ENCODE measurements at places on chromosomes 3 and 15.

- DNase-seq, result no peak
Measured at GRCh38 chr15:66675446-66675845, 26.6 kb upstream of the SMAD6 start.

DNA sequence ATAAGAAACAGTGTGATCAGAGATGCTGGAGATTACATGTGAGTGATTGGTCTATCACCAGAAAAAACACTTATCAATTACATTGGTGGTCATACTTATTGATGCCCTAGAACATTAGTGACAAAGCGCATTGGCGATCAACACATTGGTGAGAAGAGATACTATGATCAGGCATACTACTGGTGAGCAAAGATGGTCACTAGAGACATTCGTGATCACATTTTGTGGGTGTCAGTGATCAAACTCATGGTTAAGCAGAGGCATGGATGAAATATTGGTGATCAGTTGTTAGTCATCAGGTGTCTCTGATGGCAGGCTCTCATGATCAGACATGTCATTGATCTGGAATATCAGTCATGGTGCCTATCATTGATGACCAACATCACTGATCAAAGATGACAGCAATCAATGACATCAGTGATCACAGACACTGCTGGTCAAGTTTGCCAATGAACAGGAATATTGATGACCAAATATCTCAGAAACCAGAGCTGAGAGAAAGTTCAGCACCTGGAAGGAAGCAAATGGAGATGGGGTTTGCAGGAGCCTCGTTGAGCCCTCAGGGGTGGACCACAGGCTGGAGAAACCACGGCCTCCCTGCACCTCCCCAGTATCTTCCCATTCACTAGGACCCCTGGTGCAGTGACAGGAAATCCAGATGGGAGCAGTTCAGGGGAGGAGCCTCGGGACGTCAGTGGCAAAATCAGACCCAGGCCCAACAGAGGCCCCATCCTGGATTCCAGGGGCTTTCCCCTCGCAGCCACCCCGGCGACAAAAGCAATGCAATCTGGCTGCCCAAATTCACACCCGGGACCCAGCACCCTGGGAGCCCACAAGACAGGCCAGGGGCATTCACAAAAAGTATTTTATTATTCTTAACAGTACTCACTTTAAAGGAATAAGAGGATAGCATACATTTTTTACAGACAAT lies 12.2 kb upstream of the DNAJB8 start:
- no peak for DNase-seq

DNA sequence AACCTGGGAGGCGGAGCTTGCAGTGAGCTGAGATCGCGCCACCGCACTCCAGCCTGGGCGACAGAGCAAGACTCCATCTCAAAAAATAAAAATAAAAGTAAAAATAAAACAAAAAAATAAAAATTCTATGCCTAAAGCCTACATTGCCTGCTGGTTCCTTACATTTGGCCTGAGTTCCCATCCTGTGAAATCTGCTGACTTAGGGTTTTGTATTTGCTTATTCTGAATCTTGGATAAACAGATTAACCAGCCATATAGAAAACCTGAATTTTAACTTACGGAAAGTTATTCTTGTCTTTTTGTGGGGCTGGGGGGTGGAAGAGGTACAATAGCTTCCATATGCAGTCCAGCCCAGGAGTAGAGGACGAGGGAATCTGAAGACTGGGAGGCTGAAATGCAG lies 73.7 kb upstream of the UMPS start:
- no peak for DNase-seq

DNA sequence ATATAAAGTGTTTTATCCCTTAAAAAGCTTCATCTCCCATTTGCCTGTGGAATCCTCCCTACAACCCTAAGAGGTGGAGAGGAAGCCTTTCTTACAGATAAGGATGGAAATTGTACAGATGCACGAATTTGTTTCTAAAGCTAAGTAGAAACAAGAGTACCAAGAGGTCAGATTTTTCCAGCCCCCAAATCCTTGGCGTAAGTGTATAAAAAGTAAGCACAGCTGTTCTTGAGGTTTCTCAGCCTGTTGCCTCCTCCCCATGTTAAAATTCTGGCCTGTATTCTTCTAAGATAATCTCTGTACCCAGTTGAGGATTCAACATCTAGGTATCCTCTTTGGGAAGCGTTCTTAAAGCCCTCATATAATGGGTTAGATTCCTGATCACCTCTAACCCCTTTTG lies 34.9 kb downstream of the RAB7A start:
- DNase-seq, result no peak

GRCh38 chr15:80474224-80475215 lies 70.3 kb downstream of the ARNT2 start:
- no peak for DNase-seq

- DNase-seq, result no peak
Measured at GRCh38 chr3:139301654-139302053, 42.2 kb upstream of the MRPS22 start.

GRCh38 chr15:38130205-38130567 lies 122.5 kb upstream of the SPRED1 start:
- DNase-seq, result no peak

DNA sequence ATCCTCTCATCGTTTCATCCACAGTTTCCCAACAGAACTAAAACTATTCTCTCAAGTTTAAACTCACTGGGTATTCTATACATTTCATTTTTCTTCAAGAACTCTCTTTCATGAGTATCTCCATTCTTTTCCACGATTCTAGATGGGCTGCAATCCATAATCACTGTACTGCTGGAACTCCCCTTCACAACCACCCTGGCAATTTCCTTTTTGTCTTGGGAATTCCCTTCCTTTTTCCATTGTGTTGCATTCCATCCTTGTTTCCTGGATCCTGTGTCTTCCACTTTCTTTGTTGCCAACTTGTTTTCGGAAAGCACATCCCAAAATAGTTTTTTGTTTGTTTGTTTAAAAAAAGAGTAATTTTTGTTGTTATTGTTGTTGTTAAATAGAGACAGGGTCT lies 67.0 kb upstream of the FBN1 start:
- no peak for DNase-seq

DNA sequence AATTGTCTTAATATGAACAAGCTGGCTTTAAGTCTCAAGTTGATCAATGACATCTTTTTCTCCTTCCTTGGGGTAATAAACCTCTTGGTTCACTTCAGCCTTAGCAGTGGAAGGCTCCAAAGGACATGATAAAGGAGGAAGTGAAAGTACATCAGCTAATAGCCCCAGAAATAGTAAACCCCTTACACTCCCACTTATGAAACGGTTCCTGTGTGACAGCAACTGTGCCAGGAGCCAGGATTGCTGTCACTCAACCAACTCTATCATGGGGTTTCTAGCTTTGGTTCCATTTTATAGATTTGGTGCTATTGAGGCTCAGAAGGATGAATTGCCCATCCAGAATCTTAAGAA lies 216.7 kb downstream of the ABHD5 start:
- no peak for DNase-seq

- no peak for DNase-seq
Measured at GRCh38 chr3:4752201-4753072, 226.8 kb upstream of the BHLHE40 start.

GRCh38 chr15:101613130-101614000 lies 38.8 kb downstream of the TM2D3 start:
- DNase-seq, result no peak

GRCh38 chr3:159829539-159830227 lies 159.0 kb upstream of the IL12A start:
- no peak for DNase-seq

- no peak for DNase-seq
Measured at GRCh38 chr3:99925584-99926230, 108.0 kb downstream of the CMSS1 start.

GRCh38 chr3:35651851-35652250 lies 12.5 kb downstream of the ARPP21 start:
- no peak for DNase-seq

DNA sequence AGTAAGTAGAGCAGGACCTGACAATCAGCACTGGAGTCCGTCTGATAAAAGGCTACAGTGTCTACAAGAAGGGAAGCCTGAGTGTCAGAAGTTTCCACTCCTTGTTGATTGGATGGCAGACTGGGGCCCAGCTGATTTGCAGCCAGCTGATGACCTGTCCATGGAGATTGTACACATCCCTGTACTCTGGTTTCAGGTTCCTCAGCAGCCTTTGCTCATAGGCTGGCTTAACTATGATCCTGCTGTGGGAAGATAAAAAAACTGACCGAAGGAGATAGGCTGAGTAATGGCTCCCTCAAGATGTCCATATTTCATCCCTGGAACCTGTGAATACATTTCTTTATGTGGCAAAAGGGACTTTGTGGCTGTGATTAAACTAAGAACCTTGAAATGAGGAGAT lies 11.7 kb upstream of the LACTB start:
- DNase-seq, result no peak

- no peak for DNase-seq
Measured at GRCh38 chr3:32371461-32372212, 20.0 kb upstream of the CMTM7 start.

- DNase-seq, result no peak
Measured at GRCh38 chr3:41143421-41144031, 55.8 kb upstream of the CTNNB1 start.

DNA sequence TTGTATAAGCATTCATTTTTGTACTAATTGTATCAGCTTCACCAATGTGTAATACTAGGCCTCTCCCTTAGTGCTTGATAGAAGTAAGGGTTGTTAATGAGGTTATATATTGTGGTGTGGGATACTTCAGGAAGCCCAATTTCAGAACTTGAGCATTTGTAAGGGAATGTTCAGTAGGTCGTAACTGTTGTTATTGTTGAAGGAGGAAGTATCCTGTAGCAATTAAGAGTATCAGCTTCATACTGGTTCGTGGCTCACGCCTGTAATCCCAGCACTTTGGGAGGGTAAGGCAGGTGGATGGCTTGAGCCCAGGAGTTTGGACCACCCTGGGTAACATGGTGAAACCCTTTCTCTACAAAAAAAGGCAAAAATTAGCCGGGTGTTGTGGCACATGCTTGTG lies 30.6 kb downstream of the IQGAP1 start:
- no peak for DNase-seq

GRCh38 chr3:69085168-69085832 lies 563 bp downstream of the ARL6IP5 start:
- no peak for DNase-seq

GRCh38 chr15:50911001-50911400 lies 2.5 kb downstream of the AP4E1 start:
- DNase-seq, result no peak

DNA sequence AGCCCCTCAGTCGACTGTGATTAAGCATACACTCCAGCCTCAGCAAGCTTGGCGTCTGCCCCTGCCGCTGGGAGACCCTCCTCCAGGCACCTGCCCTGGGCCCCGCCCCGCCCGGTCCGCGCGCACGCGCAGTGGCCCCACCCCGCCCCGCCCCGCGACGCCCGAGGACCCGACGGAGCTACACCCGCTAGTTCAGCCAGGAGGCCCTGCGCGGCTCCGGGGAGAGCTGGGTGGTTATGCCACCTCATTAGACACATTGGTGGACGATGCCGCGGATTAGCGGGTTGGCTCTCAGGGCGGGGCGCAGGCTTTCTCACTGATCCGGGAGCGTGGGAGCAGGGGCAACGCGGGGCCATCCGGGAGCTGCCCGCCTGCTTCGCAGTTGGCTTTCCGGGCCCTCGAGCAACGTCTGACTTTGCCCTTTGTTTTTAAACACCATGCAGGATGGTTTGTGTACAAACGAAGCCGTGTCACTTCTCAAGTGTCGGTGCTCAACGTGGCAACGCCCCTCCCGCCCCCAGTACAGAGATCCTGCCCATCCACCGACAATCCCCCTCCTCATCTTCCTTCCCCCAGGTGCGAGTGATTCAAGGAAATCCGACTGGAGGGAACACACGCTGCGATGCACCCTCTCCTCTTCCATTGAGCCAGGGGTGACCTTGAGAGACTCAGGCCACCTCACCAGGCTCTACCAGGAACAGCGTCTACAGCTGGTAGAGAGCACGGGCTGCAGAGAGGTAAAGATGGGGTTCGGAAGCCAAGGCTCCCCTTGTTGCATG lies 109.3 kb downstream of the SHQ1 start:
- DNase-seq, result peak; percentile 66

DNA sequence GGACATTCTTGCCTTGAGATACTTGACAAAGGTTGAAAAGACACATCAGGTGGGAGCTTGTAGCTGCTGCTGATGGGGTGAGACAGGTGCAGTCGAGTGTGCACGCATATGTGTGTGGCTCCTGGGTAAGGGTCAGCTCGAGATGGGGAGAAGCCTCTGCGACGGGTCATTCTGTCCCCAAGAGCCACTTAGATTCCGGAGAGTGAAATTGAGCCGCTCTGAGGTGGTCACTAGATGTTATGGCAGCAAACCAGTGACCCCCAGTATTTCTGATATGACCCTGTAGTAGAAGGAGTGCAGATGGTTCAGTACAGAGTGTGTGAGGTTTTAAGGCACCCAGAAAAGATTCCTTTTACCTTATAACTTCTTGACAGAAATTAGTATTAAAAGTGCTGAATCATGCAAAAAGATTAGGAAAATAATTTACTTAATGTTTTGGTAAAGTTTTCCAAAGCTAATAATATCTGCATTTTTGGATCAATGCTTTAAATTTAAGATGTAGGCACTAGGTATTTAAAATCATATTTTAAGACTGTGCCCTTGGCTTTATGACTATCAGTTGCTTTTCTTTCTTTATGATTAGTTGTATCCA lies 241.9 kb upstream of the TOPAZ1 start:
- DNase-seq, result no peak

DNA sequence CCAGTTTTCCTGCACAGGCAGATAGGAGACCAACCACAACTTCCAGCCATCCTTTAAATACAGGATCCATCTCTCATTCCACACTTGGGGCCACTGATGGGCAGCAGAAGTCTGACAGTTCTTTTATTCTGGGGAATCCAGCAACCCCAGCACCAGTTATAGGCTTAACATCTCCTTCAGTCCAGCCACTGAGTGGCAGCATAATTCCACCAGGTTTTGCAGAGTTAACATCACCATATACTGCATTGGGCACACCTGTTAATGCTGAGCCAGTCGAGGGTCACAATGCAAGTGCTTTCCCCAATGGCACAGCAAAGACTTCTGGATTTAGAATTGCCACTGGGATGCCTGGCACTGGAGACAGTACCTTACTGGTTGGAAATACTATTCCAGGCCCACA lies 2.9 kb downstream of the NPAP1 start:
- DNase-seq, result no peak

DNA sequence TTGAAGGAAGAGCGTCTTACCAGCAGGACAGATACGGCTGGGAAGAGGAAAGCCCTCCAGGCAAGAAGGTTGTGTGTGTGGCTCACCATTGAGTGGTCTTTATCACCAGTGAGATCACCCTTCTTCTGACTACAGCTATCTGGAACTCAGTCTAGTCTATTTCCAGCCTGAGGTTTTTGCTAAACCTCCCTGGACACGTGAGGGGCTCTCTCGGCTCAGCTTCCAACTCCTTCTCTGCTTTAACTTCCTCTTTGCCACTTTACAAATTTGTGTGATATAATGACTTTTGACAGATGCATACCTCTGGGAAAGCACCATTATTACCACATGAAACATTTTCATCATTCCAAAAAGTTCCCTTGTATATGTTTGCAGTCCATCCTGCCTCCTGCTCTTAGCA lies 15.3 kb upstream of the ROPN1 start:
- no peak for DNase-seq

GRCh38 chr3:129597087-129597999 lies 9.1 kb downstream of the PLXND1 start:
- no peak for DNase-seq
